ENCODE measurements at places on chromosomes 1 and 21.

DNA sequence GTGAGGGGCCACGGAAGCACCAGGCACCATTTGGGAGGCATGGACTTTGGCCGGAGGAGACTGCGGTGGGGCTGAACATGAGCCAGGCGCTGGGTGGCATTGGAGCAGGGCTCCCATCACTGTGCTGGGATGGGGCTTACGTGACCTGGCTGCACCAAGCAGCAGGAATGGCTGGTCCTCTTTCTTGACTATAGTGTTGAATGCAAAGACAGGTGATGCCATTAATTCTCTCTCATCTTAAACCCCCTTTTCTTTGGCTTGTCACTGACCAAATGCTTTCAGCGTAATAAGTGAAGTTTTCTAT lies 447.9 kb downstream of the CAMTA1 start:
- no peak for DNase-seq

DNA sequence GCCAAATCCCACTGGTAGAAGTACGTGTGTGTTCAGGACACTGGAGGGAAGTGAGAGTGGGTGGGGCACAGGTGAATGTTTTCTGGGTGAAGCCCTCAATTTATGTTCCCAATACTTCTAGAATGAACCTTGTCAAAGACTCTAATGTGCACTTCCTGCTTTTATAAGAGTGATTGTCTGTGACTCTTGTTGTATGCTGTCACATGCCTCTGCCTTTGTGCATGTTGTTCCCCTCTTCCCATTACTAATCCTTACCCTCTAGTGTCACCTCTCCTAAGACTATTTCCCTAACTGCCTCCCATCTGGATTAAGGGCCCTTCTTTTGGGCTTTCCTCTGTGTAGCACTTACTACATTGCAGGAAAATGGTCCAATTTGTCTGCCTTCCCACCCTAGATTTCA lies 2.5 kb upstream of the LINGO4 start:
- no peak for DNase-seq

GRCh38 chr1:22508329-22508728 lies 55.0 kb upstream of the EPHA8 start:
- DNase-seq = no peak

DNA sequence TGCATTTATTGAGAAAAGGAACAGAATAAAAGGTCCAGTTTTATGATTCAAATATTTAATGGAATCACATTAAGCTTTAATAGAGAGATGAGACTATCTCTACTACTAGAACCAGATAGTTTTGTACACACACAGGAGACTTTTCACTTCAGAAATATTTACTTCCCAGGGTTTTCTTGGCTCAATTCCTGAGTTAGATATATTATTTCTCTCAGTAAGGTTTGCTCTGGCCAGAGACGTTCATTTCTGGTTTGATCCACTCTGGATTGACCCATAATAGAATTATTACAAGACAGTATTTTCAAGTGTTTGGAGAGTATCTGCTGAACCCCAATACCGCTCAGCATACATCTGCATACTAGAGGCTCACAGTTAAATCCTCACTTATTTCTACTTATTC lies 1.3 kb upstream of the RCOR3 start:
- no peak for DNase-seq

DNA sequence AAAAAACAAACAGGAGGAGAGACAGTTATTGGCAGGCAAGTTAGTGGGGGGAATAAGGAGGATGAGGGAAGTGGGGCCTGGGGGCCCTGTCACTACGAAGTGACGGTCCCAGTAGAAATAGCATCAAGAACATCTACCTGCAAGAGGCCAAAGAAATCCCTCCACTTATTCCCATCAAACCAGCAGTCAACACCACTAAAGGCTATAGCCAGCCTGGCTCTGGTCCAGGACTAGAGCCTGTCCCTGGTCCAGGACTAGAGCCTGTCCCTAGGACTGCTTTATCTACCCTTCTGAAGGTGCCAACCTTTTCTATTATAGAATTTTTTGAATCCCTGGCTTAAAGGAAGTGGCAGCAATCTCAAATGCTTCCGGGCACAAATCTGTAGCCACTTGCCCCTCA lies 3.2 kb downstream of the KLF18 start:
- no peak for DNase-seq

- no peak for DNase-seq
Observed at GRCh38 chr1:84688463-84689061, 1.7 kb downstream of the SSX2IP start.

DNA sequence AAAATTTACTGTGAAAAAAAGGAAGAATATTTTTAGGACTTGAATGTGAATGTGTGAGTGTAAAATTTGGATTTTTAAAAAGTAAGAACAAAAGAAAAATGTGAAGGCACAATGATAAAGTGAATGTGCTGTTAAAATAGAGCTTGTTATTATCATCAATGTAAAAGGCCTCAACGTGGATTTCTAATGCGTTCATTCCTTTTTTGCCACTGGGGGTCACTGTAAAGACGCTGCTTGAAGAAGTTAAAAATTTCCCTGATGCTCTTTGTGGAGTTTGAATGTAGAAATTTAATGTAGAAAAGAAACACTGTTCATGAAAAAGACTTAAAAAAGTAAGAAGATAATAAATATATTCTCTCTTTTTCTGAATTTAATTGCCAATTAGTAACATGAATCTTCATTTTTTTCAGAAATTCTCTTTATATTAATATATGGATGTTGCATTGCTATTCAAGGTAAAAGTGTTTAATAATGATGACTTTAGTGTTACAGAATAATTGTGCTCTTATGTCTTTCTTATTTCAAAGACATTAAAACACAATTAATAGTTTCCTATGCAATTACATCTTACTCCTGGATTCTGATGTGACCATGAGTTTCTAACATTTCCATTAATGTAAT lies 161.5 kb downstream of the DNM3 start:
- peak; percentile 39 for DNase-seq

Measured in HCT116 (cell line).